ENCODE measurements at places on chromosomes 2 and 18.

GRCh38 chr2:201203916-201204654 lies 21.1 kb downstream of the CASP10 start:
- peak; percentile 90 for DNase-seq

- no peak for DNase-seq
Measured at GRCh38 chr2:195818526-195818925, 161.5 kb downstream of the SLC39A10 start.

GRCh38 chr18:47780011-47780725 lies 150.3 kb downstream of the SMAD2 start:
- no peak for DNase-seq

DNA sequence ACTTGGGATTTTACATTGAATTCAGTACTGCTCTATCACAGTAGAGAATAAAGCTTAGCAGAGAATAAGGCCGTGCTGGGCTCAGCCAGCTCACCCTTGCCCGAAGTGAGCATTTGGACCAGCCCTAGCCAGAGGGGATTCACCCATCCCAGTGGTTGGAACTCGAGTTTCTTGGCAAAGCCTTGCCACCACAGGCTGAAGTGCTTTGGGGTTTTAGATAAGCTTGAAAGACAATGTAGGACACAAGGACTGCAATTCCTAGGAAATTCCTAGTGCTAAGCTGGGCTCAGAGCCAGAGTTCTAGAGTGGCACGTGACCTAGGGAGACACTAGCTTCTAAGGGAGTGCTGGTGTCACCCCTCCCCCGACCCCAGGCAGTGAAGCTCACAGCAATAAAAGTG lies 28.0 kb downstream of the SERPINB11 start:
- no peak for DNase-seq

DNA sequence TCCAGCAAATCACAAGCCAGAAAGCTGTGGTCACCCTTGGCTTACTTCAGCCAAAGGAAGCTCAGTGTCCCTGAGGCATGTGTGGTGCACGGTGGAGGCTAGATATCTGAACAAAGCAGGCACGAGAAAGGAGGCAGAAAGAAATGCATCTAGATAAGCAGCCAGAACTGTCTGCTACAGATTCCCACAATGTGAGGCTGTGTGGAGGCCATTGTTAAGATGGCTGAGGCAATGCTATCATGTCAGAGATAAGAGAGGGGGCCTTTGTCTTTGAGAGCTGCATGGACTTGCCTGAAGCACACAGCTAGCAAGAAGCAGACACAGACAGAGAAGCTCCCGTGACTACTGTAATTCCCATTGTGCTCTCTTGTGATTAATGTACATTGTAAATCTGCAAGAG lies 110.5 kb upstream of the LYPD6 start:
- DNase-seq, result no peak

DNA sequence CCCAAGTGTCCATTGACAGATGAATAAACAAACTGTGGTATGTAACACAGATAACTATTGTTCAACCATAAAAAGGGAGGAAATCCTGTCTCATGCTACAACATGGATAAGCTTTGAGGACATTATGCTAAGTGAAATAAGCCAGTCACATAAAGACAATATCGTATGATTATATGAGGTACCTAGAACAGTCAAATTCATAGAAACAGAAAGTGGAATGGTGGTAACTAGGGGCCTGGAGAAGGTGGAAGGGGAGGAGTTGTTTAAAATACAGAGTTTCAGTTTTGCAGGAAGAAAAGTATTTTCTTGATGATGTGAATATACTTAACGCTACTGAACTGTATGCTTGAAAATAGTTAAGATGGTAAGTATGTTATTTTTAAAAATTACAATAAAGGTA lies 304.6 kb upstream of the CXCR4 start:
- DNase-seq, result no peak

- DNase-seq, result peak; percentile 66
Measured at GRCh38 chr18:10099539-10100140, 185.8 kb downstream of the VAPA start.

DNA sequence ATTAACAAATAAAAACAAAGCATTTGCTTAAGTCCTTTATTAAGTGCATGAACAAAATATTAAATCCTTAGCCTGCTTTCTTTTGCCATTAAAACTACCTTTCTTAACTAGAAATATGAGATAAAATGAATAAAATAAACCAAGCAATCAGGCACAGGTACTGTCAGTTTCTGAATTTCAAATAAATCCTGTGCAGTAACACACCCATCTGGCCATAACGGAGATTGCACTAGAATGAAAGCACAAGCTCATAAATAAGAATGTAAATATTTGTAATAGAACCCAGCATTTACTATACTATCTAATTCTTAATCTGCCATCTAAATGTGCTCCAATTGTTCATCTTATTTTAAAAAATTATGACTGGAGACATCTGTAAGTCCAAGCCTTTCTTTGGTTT lies 31.9 kb downstream of the PRKRA start:
- DNase-seq, result no peak

GRCh38 chr2:99735753-99736152 lies 245.9 kb upstream of the REV1 start:
- DNase-seq, result no peak

DNA sequence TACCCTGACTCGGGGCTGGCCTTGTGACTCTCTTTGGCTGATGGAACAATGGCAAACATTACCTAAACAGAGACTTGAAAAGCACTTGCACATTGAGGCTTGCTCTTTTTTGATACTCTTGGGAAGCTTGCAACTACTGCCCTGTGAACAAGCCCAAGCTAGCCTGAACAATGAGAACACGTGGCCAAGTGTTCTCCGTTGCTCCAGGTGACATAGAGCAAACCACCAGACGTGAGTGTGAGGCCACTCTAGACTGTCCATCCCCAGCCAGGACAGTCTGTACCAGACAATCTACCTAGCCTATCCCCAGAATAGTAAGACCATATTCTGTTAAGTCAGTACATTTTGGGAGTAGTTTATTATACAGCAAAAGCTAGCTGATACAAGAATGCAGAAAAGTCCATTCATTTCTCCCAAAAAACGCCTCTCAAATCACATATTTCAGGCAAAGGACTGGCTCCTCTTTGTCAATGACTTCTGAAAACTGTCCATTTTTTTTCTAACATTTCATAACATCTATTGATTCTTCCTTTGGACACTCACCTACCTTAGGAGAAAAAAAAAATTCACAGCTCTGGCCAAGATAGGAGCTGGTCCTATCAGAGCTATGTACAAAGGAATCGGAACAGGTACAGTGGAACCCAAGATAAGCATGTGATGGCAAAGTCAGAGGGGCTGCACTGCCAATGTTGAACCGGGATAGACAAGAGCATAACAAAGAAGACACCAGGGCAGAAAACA lies 142.1 kb upstream of the PKDCC start:
- DNase-seq, result no peak

DNA sequence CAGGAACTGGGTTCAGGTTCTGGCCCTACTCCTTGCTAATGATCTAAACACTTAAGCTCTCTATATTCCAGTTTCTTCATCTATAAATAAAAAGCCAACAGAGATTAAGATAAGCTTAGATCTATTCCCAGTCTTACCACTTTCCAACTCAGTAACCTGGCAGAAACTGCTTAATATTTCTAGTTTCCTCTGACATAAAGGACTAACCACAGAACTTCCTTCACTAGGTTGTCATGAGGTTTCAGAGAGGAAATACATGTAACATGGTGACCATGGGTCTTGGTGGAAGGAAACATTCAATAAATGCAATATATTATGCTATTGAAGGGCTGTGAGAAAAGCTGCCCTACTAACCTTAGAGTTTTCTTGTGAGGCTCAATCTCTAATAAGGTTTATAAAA lies 114.4 kb upstream of the PDE1A start:
- DNase-seq, result no peak

GRCh38 chr2:26870585-26871095 lies 22.7 kb downstream of the DPYSL5 start:
- no peak for DNase-seq

DNA sequence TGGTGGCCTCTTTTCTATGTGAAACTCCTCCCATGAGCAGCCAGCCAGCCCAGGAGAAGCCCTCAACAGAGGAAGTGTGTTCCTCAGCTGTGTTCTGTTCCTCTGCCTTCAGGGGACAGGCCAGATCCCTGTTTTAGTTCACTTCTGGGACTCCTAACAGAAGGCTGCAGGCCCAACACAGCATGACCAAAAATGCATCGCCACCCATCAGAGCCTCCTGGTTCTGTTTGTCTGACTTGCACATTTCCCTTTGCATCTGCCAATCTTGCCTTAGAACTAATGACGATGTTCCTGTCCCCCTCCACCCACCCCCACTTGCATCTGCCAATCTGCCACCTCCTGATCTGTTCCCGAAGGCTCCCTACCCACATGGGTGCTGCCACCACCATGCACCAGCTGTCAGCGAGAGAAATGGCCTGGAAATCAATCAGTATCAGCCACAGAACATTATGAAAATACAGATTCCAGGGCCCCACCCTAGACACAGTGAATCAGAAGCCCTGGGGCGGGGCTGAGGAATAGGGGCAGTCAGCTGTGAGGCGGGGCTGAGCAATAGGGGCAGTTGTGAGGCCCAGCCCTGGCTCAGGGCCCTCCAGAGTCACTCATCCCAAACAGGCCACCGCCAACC lies 51.0 kb downstream of the FAM168B start:
- peak; percentile 24 for DNase-seq

- peak; percentile 61 for DNase-seq
Measured at GRCh38 chr2:200810252-200810997, 1.3 kb upstream of the BZW1 start.

GRCh38 chr18:600107-600506 lies 3.3 kb downstream of the CLUL1 start:
- DNase-seq, result no peak

DNA sequence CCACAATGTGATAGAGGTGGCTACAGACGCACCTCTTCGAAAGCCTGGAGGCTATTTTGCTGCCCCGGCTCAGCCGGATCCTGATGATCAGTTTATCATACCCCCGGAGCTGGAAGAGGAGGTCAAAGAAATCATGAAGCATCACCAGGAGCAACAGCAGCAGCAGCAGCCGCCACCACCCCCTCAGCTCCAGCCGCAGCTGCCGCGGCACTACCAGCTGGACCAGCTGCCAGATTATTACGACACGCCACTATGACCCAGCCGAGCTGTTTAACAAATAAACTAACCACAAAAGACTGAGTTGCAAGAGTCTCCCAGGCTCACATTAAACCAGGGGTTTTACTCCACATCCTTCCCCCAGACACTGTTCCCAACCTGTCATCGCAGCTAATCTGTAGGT lies 263.8 kb downstream of the PHLPP1 start:
- DNase-seq, result peak; percentile 88

DNA sequence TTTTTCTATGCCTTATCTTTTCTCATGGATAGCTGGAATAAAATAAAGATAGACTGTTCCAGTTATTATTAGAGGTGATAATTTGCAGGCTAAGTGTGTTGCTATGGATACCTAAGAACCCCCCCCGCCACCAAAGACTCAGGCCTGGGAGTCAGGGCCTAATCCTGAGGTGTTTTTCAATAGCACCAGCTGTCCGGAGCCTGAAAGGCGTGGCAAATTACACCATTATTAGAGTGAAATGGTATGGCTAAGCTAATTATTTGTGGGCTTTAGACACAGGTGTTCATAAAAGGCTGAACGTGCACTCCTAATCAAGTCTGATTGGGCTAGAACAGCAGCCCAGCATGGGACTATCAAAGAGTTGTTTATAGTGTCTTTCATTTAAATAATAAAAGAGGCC lies 293.2 kb upstream of the DCC start:
- DNase-seq, result no peak

DNA sequence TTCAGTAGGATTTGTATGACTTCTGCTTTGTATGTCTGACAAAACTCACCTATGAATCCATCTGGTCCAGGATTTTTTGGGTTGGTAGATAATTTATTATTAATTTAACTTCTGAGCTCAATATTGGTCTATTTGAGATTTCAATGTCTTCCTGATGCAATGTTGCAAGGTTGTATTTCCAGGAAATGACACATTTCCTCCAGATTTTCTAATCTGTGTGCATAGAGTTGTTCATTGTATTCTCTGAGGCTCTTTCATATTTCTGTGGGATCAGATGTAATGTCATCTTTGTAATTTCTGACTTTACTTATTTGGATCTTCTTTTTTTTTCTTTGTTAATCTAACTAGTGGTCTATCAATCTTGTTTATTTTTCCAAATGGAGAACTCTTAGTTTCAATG lies 584.7 kb upstream of the SETBP1 start:
- no peak for DNase-seq

DNA sequence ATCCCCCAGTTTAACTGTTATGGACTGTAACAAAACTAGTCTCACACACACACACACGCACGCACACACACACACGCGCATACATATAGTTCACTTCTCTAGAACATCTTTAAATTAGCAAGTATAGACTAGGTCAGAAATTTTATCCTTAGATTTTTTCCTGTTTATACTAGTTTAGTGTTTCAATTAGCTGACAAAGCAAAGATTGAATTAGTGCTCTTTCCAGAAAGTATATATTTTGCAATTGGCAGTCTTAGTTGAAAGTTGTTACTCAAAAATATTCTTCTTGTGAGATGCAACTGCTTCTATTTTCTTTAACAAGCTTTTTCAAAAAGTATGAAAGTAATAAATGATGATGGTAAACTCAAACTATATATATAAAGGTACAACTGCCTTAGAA lies 22.5 kb downstream of the PLEKHA3 start:
- no peak for DNase-seq

DNA sequence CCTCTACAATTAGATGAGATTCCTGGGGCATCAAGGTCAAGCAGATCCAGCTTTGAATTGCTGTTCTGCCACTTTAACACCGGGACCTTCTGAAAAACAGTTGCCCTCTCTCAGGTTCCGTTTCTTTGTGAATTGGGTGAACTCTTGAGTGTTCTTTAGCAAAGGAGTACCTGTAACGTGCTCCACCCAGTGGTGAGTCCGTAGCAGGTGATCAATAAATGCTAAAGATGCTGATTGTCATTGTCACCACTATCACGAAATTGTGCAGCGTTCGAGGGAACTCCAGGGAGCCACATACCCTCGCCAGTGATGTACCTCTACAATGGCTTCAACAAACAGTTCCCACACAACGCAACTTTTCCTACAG lies 81.9 kb downstream of the TCF7L1 start:
- DNase-seq, result no peak

- no peak for DNase-seq
Measured at GRCh38 chr2:238105506-238106338, 5.6 kb downstream of the ESPNL start.

GRCh38 chr2:145184741-145185651 lies 665.1 kb upstream of the ZEB2 start:
- peak; percentile 32 for DNase-seq

Data from AG08395 (cell line).